ENCODE measurements at places on chromosomes 11 and 22.

DNA sequence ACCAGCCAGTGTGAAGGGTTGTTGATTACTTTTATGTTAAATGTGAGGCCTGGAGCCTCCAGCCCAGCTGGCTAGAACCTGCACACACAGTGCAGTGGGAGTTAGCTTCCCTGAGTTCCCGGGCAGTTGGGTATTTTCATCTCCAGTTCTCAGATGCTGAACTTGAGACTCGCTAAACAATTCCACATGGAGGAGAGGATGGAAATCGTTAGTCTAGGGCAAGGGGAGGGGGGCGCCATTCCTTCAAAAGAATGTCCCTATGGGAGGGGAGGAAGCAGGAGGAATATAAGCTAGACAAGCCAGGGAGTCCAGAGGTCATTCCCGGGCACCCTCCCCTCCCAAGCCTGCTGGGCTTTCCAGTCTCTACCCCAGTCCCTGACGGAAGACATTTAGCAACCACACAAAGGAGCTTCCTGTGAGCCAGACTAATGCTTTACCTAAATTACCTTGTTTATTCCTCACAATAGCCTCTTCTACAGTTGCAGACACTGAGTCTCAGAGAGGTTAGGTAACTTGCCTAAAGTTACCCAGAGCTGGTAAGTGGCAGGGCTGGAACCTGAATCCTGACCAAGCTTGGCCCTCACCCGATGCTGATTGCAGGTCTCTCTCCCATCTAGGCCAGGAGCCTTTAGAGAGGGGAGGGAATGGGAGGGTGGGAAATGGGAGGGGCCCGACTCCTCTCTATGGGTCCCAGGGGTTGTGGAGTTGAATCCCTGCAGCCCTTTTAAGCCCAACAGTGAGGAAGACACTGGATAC lies 1.9 kb upstream of the TSKU start:
- no peak for DNase-seq

- DNase-seq: no peak
These were observed 554 bp downstream of the LRRC32 start for GRCh38 chr11:76669901-76670484.

GRCh38 chr11:95711162-95711944 lies 78.2 kb downstream of the FAM76B start:
- DNase-seq: no peak

- DNase-seq: peak; percentile 53
These were observed 10.6 kb downstream of the SLC6A5 start for GRCh38 chr11:20609727-20610707.

GRCh38 chr22:22528780-22529179 lies 8.7 kb upstream of the ZNF280A start:
- DNase-seq: no peak

GRCh38 chr22:25347752-25348102 lies 128.3 kb downstream of the CRYBB2 start:
- DNase-seq: no peak

DNA sequence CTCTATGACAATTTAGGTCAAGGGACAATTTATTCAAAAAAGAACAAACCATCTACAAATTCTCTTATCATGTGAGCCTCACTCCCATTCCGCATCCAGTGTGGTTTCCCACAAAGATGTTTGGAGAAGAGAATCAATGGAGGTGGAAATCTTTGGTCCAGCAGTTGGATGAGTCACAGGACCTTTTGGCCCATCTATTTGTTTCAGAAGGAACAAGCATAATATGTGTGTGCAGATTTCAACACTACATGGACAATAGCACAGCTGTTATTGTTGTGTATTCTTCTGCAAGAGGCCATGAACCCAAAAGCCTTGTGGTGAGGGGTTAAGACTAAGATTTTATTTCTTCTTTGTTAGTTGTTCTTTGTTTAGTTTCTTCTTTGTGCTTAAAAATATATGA lies 61.6 kb downstream of the OR10A6 start:
- no peak for DNase-seq

Measured in NCI-H524 (cell line).